ENCODE measurements at places on chromosomes 11 and 22. TPM values are rescaled to one million over a fixed set of nuclear protein-coding genes. Genes with fewer than 3 reads are reported as not detected.

Gene FGF4
- not detected for total RNA-seq

Gene EMID1
- total RNA-seq: 0.21 TPM

Gene MS4A3
- not detected for total RNA-seq

Gene CNTF
- total RNA-seq: 1.4 TPM

Gene ANKRD13D
- total RNA-seq: 57.0 TPM

Gene TRIM68
- 14.0 TPM for total RNA-seq

Gene CLDN25
- total RNA-seq: not detected

Gene ASCL2
- 0.21 TPM for total RNA-seq

Gene C22orf15
- not detected for total RNA-seq

Gene GAL3ST3
- not detected for total RNA-seq

Gene KREMEN1
- 20.1 TPM for total RNA-seq

Gene PRR5L
- 6.2 TPM for total RNA-seq

Gene TCN1
- 0.68 TPM for total RNA-seq

Gene MPPED2
- total RNA-seq: not detected

Gene TSSK2
- under 0.01 TPM for total RNA-seq

Gene HOATZ
- not detected for total RNA-seq

Gene SEZ6L
- not detected for total RNA-seq

Gene TRIM51
- total RNA-seq: not detected

Gene TRIM6
- 1.0 TPM for total RNA-seq

Gene SCGB1D2
- not detected for total RNA-seq
